ENCODE measurements at places on chromosomes 1 and 21.

GRCh38 chr1:5317391-5317790 is 663.0 kb downstream of the AJAP1 start:
- DNase-seq = no peak

GRCh38 chr1:184152434-184152898 is 100.9 kb downstream of the TSEN15 start:
- DNase-seq = no peak

DNA sequence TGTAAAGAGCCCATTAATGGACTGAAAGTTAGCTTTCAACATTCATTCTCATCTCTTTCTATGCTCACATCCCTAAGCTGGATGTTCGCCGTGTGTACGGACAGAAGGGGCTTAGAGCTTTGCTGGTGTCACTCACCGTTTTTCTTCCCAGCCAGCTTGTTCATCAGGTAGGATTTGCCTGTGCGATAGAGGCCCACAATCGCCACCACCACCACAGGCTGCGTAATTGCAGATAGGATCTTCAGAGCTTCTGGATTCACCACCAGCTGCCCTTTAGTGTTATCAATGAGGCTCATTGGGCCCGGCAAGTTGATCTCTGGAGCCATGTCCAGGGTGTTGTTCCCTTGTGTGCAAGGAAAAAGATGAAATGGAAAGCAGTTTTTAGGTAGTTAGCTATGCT is 4.3 kb downstream of the GBP2 start:
- no peak for DNase-seq

- no peak for DNase-seq
Observed at GRCh38 chr1:201538612-201539551, at the start of gene NAV1. TSS of gene NAV1 (plus strand) at chr1:201539127. CDS start at chr1:201622885, 83,758 bp downstream.

DNA sequence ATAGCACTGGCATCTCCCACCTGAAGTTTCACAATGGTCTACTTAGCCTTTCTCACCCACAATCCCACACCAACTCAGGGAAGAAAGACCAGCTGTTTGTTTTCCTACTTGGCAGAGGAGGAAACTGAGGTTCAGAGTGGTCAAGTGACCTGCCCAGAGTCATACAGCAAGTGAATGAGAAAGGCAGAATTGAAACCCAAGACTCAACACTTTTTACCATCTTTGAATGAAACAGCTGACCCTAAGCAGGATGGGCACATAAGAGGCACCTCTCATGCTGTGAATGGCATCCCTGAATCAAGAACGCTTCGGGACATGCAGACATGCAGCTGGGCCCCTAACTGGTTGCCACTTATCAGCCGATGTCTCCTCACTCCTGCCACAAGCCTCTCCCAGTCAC is 193.8 kb downstream of the HIVEP3 start:
- no peak for DNase-seq

- no peak for DNase-seq
Observed at GRCh38 chr1:38929476-38929875, 12.2 kb downstream of the RHBDL2 start.

DNA sequence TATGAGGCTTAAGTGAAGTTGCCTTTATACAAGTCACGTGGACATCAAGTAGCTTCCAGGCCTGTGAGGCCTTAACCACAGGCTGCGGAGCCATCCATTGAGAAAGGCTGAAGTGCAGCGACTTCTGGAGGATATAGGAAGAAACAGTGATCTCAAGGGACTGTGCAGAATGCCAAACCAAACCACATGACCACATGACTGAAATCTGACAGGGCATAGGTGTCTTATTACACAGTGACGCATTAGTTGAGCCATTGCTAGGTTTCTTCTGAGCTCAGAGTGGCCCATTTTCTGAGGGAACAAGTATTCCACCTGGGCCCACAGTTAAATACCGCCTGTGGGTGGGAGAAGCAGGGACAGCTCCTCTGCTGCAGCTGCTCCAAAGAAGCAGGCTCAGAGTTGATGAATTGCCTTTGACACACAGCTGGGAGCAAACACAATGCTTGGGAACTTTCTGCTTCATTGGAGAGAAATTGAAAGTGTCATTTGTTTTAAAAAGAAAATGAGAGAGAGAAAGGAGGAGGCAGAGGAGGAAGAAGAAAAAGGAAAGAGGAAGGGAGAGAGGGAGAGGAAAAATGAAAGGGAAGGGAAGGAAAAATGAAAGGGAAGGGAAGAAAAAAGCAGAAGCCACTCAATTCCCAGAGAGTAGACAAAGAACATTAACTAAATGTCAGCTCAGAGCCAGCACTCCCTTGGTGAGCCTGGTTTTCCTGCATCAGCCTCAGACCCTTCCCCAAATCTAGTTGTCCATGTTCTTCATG is 94.4 kb downstream of the COLGALT2 start:
- DNase-seq = peak; percentile 62

DNA sequence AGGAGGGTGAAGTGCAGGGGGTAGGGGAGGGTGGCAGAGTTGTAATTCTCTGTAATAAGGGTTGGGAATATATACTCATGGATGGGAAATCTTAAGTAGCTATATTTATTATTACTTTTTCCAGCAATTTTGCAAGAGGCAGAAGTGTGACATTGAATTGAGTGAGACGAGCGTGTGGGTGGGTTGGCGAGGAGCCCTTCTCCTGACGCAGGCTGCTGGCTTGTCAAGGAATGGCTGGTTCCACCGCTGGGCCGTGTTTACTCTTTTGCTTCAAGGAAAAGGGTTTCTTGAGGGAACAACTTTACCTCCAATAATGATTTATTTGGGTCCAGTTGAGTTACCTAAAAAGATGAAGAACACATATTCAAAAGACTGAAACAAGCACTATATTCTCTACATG is 17.9 kb upstream of the DMRTA2 start:
- no peak for DNase-seq

DNA sequence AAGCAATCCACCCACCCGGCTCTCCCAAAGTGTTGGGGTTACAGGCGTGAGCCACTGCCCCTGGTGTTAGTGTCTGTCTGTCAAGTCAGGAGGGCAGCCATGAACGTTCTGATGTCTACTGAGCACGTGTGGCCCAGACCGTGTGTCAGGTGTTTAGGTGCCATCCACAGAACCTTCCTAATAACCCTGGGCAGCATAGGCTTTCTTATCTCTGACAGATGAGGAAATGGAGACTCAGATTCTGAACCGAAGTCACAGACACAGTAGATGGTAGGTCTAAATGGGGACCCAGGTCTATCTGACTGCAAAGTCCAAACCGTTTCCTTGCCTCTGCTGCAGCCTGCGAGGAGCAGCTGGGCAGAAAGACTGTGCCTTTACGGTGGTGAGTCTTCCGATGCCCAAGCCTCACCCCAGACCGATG is 622 bp upstream of the IL6R start:
- no peak for DNase-seq

DNA sequence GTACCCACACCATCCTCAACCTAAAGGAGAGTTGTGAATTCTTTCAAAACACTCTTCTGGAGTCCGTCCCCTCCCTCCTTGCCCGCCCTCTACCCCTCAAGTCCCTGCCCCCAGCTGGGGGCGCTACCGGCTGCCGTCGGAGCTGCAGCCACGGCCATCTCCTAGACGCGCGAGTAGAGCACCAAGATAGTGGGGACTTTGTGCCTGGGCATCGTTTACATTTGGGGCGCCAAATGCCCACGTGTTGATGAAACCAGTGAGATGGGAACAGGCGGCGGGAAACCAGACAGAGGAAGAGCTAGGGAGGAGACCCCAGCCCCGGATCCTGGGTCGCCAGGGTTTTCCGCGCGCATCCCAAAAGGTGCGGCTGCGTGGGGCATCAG is 638 bp upstream of the OLIG2 start:
- no peak for DNase-seq
